ENCODE measurements at places on chromosomes 5 and 9.

DNA sequence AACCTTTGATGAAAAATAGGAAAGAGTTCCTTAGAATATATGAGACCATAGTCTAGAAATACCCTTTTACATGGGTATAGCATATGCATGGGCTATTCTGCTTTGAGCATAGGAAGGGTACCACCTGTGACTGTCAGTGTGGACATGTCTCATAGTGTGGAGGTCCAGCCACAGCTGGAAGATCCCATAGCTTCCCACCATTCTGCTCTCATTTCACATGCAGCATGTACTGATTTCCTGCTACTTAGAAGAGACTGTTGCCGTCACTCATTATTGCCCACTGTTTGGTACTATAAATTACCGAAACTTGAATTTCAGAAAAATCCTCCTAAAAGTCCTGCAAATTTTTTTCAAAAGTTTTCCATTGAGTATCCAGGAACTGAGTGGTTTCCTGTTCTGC lies 477.8 kb upstream of the DAB2 start:
- DNase-seq = no peak

DNA sequence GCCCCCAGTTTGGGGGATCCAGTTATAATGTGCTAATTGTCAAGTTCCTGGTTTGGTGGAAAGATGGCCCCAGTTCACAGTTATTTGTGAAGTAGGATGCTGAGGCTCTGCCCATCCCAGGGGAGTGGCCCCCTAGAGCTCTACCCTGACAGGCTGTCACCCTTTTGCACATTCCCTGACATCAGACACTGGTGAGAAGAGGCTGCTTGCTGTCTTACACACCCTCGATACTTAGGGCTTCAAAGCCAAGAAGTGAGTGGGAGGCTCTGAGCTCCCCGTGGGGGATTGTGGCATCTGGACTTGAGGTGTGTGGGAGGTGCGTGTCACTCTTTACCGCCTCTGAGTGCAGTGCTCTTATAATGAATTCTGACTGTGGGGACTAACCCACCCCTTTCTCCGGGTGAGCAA lies 168.5 kb downstream of the DOCK2 start:
- no peak for DNase-seq

GRCh38 chr5:16690243-16690852 lies 73.6 kb upstream of the RETREG1 start:
- no peak for DNase-seq

- DNase-seq = no peak
Measured at GRCh38 chr5:83426855-83427254, 44.7 kb upstream of the VCAN start.

- no peak for DNase-seq
Measured at GRCh38 chr5:76754668-76755078, 38.7 kb downstream of the F2R start.

DNA sequence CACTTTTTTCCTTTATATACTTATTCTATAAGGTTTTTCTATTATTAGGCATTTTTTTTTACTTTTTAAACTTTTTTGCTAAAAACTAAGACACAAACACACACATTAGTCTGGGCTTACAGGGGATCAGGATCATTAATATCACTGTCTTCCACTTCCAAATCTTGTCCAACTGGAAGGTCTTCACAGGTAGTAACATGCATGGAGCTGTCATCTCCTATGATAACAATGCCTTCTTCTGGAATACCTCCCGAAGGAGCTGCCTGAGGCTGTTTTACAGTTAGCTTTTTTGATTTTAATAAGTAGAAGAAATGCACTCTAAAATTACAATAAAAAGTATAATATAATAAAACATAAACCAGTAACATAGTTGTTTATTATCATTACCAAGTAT lies 345.5 kb upstream of the PTGER4 start:
- DNase-seq = no peak

GRCh38 chr9:86488794-86489193 lies 134.6 kb upstream of the TUT7 start:
- DNase-seq = no peak

- DNase-seq = no peak
Measured at GRCh38 chr9:128141604-128142003, 7.6 kb upstream of the LCN2 start.

DNA sequence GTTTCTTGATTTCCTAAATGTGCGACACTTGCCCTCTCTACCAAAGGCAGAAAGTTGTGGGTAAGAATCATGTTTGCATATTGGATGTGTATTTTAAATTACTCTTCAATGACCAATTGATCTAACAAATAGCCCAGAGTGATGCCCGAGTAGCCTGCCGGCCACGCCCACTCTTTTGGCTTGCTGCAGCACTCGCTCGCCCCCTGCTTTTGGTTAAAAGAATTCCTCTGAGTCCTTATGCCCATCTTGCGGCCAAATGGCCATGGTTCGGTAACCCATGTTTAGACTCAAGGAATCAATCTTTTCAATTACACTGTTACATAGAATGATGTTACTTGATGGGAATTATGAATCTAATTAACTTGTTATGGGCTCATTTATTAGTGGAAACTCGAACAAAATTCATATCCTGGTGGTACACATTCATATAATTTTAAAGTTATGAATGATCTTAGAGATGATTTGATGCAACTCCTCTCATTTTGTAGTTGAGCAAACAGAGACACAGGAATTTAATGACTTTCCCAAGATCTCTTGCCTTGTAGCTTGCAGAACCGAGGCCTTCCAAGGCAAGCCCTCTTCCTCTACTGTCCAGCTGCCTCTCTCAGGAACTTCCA lies 36.5 kb downstream of the PPIC start:
- no peak for DNase-seq

- DNase-seq = no peak
Measured at GRCh38 chr5:124868676-124869075, 122.2 kb upstream of the ZNF608 start.

- no peak for DNase-seq
Measured at GRCh38 chr5:154575546-154576428, 97.8 kb upstream of the HAND1 start.

DNA sequence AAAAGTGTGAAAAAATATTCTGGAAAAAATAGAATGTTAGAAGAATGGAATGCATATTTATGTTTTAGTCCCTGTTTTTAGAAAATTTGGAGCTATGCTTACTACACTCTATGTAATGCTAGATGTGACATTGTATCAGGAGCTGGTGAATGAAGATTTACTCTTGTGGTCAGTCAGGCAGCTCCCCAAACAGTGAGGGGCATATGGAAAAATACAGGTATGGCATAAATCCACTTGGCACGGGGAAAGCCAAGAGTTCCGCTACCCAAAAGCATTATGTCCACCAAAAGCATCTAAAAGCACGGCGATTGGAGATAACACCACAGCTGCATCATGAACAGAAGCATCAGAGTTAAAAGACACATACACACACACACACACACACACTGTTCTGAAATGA lies 220.2 kb upstream of the KLF9 start:
- DNase-seq = no peak

DNA sequence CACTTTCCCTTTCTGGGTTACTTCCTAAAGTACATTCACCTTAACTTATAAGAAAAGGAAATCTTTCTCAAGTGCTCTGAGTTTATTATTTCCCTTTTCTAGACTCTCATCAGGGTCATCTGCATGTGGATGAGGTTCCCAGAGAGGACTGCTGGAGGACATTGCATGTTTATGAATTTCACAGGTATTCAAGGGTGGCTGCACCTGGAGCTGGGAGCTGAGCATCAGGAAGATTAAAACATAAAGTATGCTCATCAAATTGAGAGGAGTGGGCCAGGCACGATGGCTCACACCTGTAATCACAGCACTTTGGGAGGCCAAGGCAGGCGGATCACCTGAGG lies 34.7 kb upstream of the PLIN2 start:
- DNase-seq = no peak

DNA sequence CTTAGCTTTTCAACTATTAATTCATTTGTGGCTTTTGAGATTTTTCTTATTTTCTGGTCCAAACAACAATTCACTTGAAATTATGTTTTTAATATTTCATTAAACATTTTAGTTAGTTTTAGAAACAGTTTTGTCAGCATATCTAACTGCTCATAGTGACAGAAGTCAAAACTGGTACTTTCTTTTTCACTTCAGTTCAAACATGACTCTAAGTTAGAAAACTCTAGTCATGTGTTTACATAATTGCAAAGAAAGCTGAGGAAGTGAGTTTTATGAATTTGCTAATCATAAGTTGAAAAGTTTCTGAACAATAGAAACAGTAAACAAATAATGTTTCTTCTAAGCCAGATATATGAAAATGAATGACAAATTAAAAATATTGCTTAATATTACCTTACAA lies 1931.0 kb downstream of the EFNA5 start:
- no peak for DNase-seq

DNA sequence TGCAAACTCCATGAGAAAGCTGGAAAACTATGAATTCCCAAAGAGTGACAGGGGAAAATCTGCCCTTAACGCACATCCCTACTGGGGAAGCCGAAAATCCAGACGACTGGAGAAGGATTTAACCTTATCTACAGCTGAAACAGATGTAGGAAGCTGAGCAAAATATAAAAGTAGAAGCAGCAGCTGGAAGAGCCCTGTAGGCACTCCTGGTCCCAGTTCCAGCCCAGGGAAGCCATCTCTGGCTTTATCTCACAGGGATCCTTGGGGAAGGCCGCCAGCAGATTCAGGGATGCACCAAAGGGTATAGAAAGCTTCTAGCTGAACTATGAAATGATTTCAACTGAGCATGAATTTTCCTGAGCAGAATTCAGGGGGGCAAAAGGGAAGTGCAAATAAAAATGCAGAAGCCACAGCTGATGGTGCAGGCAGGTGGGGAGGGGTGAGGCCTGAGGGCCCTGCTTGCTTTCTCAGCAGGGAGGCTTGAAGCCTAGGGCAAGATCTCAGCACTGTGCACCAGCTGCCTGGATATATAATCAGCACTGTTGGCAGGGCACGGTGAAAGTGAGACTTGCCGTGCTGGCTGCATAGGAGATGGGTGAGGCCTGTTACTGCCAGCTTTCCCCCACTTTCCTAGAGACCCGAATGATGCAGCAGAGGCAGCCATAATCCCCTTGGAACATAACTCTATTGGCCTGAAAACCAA lies 2019.5 kb upstream of the NUDT12 start:
- peak; percentile 38 for DNase-seq

DNA sequence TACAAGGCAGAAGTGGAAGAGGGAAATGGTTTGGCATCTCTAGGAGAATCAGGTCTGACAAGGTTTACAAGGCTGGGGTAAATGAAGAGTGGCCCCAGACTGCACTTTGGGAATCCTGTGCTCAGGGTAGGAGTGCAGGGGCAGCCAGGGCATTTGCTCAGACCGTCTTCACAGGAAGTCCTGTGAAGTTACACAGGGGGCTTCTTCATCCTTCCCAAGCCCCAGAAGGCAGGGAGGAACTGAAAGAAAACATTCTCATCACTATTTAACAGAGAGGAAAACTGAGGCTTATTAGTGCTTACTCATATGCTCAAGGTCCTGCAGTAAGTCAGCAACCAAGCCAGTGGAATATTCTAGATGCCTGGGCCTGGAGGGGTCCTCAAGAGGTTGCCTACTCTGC lies 80.7 kb downstream of the NRG2 start:
- DNase-seq = no peak

GRCh38 chr9:131227959-131228460 lies 48.3 kb downstream of the FAM78A start:
- DNase-seq = peak; percentile 78

GRCh38 chr5:9499498-9499876 lies 46.4 kb downstream of the SEMA5A start:
- no peak for DNase-seq

- DNase-seq = no peak
Measured at GRCh38 chr5:59584858-59585846, 308.4 kb downstream of the PDE4D start.

- DNase-seq = no peak
Measured at GRCh38 chr5:83817591-83817990, 96.9 kb upstream of the HAPLN1 start.

DNA sequence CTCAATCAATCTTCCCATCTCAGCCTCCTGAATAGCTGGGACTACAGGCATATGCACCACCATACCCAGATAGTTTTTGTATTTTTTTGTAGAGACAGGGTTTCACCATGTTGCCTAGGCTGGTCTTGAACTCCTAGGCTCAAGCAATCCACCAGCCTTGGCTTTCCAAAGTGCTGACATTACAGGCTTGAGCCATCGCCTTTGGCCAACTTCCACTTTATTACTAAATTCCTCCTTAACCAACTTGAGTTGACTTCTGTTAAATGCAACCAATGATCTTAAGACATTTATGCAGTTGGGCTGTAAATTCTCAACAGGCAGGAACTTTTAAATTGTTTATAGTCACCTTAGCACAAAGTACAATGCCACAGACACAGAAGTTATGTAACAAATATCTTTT lies 2.8 kb downstream of the LARS1 start:
- no peak for DNase-seq

DNA sequence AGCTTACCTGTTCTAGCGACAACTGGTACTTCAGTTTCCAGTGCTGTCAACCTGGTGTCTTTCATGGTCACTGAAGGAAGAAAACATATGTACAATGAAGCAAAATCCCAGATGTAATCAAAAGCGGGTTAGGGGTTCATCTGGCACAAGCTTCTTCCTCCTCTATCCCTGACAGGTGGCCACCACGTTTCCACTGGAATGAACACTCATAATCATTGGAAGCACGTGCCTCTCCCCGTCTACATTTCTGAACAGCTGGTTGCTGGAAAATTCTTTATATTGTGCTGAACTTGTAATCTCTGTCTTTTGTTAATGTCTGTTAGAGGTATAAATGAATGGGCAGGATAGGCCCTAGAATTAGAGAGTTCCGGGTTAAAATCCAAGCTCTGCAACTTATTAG lies 9.4 kb downstream of the TSC1 start:
- no peak for DNase-seq

GRCh38 chr5:80435476-80435875 lies 27.6 kb downstream of the ZFYVE16 start:
- DNase-seq = no peak

DNA sequence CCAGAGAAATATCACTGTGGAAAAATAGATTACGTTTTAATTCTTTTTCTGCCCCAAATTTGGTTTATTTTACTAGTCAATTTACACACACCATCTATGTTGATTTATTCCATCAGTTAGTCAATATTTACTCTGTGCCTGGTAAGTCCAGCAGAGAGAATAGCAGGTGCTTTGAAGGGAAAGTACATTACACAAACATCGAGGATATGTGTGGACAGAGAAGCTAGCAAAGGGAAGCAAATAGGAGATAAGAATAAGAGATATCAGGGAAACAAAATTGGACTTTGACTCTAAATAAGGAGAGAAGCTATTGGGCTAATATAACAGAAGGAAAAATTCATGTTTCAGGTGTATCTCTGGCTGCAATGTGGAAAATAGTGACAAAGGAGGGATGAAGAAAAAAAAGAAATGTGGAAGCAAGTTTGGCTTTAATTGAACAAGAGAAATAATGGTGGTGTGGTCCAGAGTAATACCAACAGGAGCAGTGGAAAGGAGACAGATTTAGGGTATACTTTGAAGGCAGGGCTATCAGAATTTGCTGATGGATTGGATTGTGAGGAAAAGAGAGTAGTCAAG lies 587.7 kb upstream of the CDH6 start:
- DNase-seq = no peak

GRCh38 chr5:12354686-12355085 lies 450.4 kb upstream of the CTNND2 start:
- no peak for DNase-seq

- no peak for DNase-seq
Measured at GRCh38 chr9:109766351-109766750, 13.6 kb upstream of the PALM2AKAP2 start.

Measured in COR-L47 (cell line).